Right atrium auricular region (tissue), 2 donors: ENCODE measurements at places on chromosomes 5 and 9. TPM values are rescaled to one million over a fixed set of nuclear protein-coding genes. Genes with fewer than 3 reads are reported as not detected.

DNA sequence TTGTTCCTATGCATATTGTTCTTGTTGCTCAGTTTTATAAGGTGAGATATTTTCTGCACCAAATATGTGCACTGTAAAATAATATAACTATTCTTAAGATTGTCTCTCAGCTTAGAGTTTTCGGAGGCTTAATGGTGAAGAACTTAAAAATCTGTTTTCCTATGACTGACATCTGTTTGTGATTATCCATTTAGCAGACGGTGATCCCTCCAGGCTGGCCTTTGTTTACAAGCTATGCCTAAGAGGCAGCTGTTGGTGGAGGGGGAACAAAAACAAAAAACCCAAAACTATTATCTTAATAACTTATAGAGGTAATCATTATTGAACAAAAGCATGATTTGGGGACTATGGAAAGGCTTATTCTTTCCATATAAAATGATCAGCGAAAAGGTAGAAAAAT is 658 bp downstream of the PDCD1LG2 start:
- DNase-seq: no peak

DNA sequence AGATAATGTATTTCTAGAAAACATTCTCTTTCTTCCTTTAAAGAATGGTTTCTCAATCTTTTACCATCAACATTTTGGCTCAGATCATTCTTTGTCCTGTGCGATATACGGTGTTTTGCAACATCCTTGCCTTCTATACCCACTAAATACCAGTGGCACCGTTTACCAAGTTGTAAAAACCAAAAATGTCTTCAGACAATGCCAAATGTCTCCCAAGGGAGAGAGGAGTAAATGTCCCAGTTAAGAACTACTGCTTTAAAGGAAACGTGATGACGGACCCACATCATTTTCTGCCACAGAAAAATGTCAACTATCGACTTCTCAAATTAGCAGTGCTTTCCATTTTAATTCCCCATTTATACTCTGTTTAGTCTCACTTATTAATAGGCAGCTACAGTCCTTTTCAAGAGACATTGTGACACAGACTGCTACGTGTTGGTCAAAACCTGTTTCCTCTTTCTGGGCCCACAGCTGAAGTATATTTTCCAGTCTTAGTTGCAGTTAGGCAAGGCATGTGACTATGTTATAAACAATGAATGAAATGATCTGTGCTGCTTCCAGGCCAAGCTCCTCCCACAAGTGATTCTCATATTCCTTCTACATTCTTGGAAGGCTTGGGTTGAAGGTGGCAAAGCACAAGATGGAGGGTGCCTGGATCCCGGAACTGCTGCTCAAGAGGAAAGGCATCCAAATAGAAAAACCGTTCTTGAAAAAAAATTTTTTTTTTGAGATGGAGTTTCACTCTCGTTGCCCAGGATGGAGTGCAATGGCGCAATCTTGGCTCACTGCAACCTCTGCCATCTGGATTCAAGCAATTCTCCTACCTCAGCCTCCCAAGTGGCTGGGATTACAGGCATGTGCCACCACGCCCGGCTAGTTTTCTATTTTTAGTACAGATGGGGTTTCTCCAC is 8.8 kb downstream of the PRXL2C start:
- DNase-seq: no peak

DNA sequence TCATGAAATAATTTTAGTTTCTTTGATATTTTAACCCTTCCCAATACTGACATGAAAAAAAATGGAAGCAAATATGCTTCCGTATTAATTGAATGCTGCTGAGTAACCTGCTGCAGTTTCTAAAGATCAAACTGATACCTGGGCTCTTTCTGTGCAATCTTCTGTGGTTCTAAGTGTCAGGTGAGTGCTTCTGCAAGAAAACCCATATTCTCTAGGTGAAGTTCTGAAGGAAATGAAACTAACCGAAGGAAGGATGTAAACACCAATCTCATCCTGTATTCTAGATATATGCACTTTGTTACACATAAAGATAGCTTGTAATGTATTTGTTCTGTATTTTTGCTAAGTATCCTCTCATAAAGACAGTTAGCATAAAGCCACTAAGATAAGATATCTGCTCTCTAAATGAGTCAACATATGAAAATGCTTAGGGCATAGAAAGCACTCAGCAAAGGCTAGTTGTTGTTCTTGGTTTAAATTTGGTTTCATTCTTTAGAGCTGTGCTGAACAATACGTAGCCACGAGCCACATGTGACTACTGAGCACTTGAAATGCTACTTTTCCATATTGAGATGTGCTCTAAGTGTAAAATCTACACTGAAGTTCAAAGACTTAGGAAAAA is 52.0 kb downstream of the ITGA2 start:
- DNase-seq: no peak

- no peak for DNase-seq
Measured at GRCh38 chr9:110580850-110581249, 1.3 kb upstream of the SVEP1 start.

SLC6A3 gene
- 0.16 TPM for total RNA-seq

- no peak for DNase-seq
Measured at GRCh38 chr9:137592767-137593166, 2.5 kb upstream of the ZMYND19 start.

DNA sequence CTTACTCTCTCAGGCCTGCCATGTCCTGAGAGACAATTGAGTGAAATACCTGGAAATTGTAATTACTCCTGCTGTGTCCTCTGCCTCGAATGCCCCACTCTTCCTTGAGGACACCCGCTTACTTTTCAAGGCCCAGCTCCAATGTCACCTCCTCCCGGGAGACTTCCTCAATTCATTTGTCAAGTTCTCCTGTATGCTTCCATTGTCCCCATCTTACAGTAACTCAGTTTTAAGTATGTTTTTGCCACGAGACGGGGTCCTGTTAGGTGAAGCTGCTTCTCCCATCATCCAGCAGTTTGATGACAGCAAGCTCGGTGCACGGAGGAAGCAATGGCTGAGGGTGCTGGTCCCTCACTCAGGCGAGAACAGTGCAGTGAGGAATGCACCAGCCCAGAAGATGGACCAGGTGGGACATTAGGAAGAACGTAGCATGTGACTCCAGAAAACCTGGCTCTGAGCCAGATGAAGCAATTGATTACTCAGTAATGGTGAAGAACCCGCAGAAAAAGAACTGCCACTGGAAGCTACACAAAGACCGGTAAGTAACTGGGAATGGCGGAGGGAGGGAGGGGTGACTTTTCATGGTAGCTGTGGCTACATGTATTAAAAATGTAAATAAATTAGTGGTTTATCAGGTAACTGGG is 274.8 kb downstream of the DENND1A start:
- no peak for DNase-seq

- DNase-seq: no peak
Measured at GRCh38 chr9:35712762-35713400, 19.1 kb downstream of the TLN1 start.

UHRF2 gene
- total RNA-seq: 15.2 TPM

- DNase-seq: no peak
Measured at GRCh38 chr9:33105959-33106358, 29.5 kb upstream of the SMU1 start.

- DNase-seq: no peak
Measured at GRCh38 chr5:131258733-131259132, 5.1 kb upstream of the CDC42SE2 start.

GRCh38 chr9:10661994-10662393 is 49.2 kb upstream of the PTPRD start:
- no peak for DNase-seq

DNA sequence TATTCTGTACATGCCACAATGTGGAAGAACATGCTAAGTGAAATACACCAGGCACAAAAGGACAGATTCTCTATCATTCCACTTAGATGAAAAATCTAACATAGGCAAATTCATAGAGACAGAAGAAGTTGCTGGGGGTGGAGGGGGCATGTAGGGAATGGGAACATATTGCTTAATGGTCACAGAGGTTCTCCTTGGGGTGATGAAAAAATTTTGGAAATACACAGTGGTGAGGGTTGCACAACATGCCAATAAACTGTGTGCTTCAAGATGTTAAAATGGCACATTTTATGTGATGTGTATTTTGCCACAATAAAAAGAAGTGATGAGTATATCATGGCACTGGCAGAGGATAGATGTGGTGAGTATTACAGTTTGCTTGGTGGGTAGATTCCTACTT is 111.9 kb downstream of the SUSD1 start:
- DNase-seq: no peak

GRCh38 chr9:80500300-80500699 is 928.5 kb downstream of the TLE4 start:
- DNase-seq: no peak

GRCh38 chr9:5783982-5784381 is 48.9 kb downstream of the ERMP1 start:
- no peak for DNase-seq

DNA sequence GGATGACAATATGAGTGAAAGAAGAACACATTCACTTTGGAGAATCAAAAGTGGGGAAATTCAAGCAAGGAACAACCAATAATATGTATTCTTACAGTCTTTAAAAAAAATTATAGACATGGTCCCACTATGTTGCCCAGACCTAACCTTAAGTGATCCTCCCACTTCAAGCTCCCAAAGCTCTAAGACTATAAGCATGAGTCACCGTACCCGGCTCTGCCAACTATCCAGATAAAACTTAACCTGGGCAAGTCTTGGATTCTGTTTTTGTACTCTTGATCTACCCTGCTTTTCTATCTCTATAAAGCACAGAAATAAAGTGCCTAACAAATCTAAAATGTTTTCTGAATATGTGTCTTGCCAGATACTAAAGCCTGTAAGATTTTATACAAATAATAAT is 30.9 kb downstream of the CEMIP2 start:
- no peak for DNase-seq

DNA sequence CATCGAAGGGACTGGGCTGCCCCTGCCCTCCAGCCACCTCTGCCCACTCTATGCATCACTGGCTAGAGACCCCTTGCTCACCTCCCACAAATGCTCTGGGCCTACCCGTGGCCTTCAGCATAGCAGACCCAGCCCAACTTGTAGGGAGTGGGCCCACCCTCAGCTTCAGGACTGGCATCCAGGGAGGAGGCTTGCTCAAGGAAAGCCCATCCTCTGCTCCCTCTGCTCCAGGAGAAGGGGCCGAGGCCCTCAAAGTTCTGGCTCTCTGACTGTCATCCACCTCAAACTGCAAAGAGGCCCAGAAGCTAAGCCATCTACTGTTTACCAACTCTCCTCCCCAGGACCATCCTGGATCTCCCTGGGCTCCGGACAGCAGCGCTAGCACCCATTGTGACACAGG is 84.5 kb downstream of the C5orf15 start:
- no peak for DNase-seq

ENHO gene
- total RNA-seq: 0.75 TPM

GRCh38 chr5:159764283-159765134 is 151.8 kb upstream of the ADRA1B start:
- no peak for DNase-seq

SPATA24 gene
- 29.7 TPM for total RNA-seq

DNA sequence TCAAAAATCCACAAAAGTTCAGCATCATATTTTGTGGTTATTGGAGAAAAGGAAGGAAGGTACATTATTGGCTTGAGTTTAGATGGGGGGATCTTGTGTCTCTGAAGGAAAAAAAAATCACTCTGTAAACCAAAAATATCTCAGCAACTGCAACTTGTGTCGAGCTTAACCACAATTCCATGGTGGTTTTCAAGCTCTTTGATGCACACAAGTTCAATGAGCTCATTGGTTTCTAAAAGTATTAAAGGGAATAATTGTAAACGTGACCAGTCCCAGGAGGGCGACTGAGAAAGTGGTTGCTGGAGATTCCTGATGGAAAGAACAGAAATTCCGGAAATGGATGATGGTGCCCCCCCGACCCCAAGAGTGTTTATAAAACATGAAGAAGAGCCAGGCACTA is 173.8 kb downstream of the PSAT1 start:
- no peak for DNase-seq

SNAPC4 gene
- total RNA-seq: 4.4 TPM

ENTPD8 gene
- total RNA-seq: not detected

DNA sequence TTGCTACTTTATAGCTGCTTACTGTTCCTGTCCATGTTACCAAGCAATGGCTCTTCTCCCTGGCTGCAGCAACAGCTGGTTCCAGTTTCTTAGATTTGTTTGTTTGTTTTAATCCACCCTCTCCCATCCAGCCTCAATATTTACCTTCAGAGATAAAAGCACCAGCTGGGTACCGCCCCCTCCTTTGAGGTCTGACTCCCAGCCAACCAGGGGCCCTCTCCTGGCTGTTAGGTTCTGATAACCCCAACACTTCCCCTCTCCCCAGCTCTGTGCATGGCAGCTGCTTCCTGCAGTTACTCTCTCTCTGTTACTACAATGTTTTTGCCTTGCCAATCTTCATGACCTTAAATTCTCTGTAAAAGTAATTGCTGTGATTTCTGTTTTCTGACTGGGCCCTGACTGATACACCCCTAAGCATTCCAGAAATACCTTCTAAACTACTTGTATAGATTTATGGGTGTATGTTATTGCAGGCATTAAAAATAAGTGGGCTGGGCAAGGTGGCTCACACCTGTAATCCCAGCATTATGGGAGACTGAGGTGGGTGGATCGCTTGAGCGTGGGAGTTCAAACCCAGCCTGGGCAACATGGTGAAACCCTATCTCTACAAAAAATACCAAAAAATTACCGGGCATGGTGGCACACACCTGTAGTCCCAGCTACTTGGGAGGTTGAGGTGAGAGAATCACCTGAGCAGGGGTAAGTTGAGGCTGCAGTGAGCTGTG is 2.6 kb upstream of the GCNT1 start:
- no peak for DNase-seq

DNA sequence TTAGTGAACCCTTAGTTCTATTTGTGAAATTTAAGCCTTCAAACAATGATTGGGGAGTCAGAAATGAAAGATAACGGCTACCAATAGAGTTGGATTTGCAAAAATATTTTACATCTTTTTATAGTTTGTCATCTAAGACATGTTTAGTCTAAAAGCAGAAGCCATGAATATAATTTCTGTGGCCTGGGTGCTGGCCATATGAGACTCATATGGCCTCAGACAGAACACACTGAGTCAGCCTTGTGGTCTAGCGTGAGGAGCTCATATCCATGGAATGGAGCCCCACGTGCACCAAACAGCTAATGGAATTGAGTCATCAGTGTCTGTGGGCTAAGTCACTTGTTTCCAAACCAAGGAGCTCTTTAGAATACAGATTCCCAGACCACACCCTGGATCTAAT is 240.7 kb upstream of the NREP start:
- no peak for DNase-seq

DNA sequence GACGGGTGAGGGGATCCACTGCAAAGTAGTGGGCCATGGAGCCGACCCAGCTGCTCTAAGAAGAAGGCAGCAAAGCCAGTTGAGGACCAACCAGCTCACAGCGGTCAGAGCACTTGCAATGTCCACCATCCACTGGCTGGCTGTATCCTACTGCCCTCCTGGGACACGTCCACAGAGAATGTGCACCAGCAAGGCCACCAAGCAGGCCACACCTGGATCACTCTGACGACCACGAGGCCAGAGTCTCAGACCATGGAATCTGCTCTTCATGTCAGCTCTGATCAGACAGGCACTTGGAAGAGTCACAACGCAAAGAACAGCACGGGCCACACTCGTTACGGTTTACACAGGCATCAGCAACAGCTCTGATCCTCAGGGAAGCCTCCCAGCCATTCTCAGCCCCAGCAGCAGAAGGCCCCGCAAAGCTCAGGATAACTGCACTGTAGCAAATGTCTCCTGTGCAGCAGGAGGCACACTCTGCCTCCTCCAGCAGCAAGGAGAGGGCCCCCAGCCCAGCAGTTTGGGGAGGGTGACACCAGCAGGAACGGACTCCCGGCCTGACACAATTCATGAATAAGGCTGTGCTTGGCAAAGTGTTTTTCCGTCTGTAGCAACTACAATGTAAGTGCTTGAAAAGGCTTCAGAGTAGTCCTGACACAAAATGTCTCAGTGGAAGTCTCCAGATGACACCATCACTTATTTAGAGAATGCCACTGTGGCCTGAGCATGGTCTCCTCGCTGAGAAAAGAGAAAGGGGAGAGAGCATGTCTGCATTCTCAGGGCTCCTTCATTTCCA is 15.7 kb downstream of the SEMA4D start:
- DNase-seq: no peak

HOMER1 gene
- total RNA-seq: 30.1 TPM
